LHCN-M2 (cell line): ENCODE measurements at places on chromosomes 1 and 21.

DNA sequence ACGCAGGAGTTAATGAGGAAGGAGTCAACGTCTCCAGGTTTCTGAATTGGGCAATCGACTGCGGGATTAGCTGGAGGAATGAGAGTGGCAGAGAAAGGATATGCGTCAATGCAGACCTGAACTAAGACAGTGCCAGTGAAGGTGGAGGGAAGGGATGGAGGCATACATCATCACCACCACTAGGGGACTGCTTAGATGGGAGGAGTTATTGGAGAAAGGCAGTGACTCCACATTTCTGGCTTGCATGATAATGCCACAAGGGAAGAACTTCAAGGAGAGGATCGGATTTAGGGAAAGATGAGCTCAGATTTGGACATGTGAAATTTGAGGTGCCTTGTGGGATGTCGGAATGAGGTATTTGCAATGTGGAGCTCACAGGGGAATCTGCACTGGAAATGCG, 17.5 kb downstream of the VASH2 start:
- DNase-seq: peak; percentile 70

DNA sequence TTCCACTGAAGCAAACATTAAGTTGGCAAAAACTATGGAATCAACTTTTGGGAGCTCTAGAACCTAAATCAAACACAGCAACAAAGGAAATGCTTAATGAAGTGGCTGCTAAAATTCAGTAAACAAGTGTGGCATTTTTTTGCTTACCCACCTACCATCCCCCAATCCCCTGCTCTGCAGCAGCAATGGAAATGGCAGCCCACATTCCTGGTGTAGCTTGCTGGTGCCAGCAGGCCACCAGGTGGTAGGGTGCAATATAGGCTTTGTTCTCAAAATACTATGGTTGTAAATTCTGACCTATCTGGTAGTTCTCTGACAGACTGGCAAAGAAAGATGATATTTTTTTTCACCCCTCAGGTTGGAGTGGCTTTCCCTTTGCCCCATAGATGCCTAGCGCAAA, 42.8 kb downstream of the SHCBP1L start:
- no peak for DNase-seq

DNA sequence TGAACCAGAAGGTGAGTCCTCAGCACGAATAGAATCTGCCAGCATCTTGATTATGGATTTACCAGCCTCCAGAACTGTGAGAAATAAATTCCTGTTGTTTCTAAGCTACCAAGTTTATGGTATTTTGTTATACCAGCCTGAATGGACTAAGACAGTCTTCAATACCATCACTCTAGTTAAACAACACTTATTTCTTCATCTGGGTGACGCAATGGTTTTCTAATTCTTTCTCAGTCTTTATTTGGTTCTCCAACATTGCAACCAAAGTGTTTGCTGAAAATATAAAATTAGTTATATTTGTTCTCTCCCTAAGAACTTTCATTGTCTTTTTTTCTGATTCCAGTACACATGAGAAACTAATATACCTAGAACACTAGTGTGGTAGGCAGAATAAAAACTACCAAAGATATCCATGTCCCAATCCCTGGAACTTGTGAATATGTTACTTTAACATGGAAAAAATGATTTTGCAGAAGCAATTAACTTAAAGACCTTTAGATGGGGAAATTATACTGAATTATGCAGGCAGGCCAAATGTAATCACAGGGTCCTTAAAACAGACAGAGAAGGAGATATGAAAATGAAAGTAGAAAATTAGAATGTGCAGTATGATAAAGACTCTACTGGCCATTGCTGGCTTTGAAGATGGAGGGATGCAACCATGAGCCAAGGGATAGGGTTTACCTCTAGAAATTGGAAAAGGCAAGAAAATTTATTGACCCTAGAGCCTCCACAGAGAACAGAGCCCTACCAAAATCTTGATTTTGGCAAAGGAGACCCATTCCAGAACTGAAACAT, 1115.1 kb downstream of the PLA2G4A start:
- DNase-seq: no peak

- no peak for DNase-seq
Observed at GRCh38 chr1:231611851-231612250, 14.7 kb upstream of the DISC1 start.

GRCh38 chr1:96308314-96308713, 413.3 kb upstream of the PTBP2 start:
- no peak for DNase-seq

GRCh38 chr1:197143276-197143675, 3.2 kb downstream of the ASPM start:
- no peak for DNase-seq

DNA sequence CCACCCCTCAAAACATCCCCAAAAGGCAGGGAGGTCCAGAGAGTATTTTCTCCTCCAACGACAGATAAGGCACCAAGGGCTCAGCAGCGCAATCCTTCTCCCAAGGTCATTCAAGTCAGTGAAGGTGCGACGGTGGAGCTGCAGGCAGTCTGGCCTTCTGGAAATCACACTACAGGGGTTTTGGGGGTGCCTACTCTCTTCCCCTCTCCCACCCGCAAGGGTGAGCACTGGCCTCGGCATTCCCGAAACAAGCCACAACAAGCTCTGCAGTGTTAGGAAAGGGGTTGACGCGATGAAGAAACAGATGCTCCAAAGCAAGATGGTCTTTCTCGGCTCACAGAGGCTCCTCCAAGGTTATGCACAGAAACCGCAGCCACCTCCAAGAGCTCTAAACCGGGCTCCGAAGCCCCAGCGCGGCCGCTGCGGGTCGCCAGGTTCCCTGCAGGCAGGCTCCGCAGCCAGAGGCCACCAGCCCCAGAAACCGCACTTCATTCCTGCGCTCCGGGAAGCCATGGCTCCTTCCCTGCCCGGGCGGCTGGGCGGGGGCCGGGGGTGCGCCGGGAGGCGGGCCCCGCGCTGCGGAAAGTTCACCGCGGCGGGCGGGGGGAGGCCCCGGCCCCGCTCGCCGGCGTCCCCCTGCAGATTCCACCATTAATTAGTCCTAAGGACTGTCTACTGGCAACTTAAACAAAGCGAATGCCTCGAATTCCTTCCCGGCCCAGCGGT, 1.1 kb downstream of the LUZP1 start:
- DNase-seq: peak; percentile 46

DNA sequence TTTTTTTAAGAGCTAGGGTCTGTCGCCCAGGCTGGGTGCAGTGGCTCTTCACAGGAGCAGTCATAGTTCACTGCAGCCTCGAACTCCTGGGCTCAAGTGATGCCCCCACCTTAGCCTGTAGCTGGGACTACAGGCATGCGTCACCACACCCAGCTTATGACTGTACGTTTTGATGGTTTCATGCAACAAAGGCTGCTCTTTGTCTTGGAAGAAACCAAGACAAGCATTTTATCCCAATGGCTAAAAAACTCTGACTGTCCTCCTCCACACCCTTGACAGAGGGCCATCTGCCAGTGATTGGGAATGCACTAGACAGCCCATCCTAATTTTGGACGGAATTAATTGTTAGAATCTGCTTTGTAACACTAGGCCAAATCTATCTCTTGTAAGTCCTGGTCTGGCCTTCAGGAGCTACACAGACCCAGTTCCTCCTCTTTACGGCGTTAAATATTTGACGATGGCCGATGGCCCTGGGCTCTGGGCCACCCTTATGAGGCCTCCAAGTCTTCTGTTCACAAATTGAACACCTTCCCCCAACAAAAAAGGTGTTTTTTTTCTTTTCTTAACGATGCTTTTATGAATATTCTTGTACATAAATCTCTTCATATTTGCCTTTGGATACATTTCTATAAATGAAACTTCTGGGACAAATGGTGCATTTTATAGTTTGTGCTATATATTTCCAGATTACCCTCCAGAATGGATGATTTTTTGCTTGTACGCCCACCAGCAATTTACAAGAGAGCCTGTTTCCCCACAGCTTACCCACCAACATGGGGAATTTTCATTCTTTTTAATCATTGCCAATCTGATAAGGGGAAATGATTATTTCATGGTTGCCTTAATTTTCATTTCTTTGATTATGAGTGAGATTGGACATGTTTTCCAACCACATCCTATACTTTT, 104.8 kb upstream of the SLC25A33 start:
- DNase-seq: no peak

GRCh38 chr1:22332795-22333499, 118.7 kb upstream of the ZBTB40 start:
- DNase-seq: no peak

- no peak for DNase-seq
Observed at GRCh38 chr1:203133970-203134725, 6.6 kb downstream of the ADORA1 start.

- DNase-seq: no peak
Observed at GRCh38 chr1:21559788-21560567, 50.8 kb downstream of the ALPL start.

- DNase-seq: no peak
Observed at GRCh38 chr1:111234258-111234657, 6.7 kb downstream of the CHI3L2 start.

DNA sequence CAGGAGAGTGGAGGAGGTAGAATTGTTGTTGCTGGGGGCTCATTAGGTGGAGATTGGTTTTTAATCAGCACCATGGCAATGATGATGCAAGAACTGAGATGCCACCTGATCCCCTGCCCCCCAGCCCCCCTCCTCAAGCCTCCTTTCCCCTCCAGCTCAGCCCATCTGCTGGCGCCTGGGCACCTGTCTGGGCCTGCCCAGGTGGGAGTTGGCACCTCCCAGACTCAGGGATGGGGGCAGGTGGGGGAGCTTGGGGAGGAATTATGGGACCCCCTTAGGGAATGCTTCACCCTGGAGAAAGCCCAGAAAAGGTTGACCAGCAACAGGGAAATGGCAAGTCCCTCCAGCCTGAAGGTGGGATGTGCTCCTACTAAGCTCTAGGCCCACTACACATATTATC, 1.5 kb upstream of the NHLH1 start:
- no peak for DNase-seq

GRCh38 chr1:235030919-235031596, 97.6 kb downstream of the TOMM20 start:
- no peak for DNase-seq

GRCh38 chr1:185342017-185342416, 25.0 kb upstream of the IVNS1ABP start:
- no peak for DNase-seq

DNA sequence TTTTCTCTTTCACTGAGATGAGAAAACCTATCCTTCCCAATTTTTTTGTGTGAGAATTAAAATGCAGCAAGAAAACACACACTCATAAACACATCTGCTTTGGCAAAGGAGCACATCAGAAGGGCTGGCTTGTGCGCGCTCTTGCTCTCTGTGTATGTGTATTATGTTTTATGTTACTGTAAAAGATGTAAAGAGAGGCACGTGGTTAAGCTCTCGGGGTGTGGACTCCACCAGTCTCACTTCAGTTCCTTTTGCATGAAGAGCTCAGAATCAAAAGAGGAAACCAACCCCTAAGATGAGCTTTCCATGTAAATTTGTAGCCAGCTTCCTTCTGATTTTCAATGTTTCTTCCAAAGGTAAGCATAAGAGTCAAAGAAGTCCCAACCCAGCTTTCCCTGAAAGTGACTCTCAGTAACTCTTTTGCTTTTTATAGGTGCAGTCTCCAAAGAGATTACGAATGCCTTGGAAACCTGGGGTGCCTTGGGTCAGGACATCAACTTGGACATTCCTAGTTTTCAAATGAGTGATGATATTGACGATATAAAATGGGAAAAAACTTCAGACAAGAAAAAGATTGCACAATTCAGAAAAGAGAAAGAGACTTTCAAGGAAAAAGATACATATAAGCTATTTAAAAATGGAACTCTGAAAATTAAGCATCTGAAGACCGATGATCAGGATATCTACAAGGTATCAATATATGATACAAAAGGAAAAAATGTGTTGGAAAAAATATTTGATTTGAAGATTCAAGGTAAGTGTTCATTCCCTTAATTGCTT, at the start of gene CD2:
TSS of gene CD2 (plus strand) at position 233 of the 780 bp plus-strand sequence. CDS start at position 296, 63 bp downstream.
- DNase-seq: no peak

GRCh38 chr1:52119301-52120079, 22.4 kb upstream of the ZFYVE9 start:
- DNase-seq: no peak

GRCh38 chr1:198628067-198628455, 10.8 kb upstream of the PTPRC start:
- DNase-seq: no peak

GRCh38 chr1:204335533-204335932, 24.2 kb downstream of the PLEKHA6 start:
- no peak for DNase-seq

- no peak for DNase-seq
Observed at GRCh38 chr21:45573452-45574035, 31.3 kb upstream of the SLC19A1 start.

GRCh38 chr1:27341525-27342252, at the start of gene SYTL1:
SYTL1 (plus strand) TSS chr1:27342022; CDS start chr1:27345335, 3,313 bp downstream.
- peak; percentile 56 for DNase-seq

DNA sequence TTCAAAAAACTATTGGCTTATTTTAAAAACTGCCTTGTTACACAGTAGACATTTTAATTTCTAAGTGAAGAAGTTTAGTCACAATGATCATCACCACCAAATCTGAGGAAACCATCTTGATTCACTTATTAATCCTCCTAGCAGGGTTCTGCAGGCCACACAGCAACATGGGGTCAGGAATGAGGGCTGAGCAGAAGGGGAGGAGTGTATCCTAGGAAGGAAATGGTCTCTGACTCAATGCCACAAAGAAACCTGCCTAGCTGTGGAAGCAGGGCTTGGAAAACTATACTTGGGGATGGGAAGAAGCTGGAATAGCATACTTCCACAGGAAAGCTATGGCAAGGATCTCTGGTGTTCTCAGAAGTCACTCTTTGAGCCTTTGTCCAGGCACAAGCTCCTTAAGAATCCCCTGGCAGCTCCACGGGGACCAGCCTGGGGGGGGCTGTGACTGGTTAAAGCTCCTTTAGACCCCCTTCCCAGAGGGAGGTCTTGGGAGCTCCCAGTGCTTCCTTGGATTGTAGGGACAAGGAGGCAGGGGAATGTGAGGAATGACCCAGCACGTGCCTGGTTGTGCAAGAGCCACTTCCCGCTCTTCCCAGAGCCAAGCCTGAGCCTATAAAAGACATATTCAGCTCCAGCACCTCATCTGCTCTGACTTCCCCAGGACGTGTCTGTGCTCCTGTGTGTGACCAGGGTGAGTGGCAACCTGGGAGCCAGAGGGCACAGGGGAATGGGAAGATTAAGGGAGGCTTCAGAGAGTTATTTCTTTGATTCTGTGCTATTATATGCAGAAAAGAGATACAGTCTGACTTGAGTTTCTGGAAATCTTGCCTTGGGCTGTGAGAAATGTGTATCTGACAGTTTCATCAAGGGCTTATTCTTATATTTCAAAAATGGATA, at the start of gene LCE2A:
TSS of gene LCE2A (plus strand) at position 645 of the 900 bp plus-strand sequence. CDS start 557 bp downstream, outside the sequence.
- peak; percentile 5 for DNase-seq

DNA sequence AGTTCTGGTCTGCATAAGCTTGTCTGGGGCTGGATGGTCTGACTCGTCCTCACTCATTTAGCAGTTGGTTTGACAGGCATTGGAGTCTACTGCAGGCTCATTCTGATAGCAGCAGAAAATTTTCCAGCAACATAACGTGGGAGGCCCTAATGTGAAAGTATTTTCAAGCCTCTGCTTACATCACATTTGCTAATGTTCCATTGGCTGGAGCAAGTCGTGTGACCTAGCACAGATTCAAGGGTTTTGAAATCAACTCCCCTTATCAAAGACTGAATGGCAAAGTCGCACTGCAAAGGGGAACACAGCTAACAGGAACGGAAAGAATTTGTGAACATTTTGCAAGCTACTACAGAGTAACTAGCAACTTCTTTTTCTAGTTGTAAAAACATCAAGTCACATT, 2.3 kb upstream of the USH2A start:
- no peak for DNase-seq
